ENCODE measurements at places on chromosomes 1 and 21.

GRCh38 chr1:170146720-170147263 is 1.0 kb downstream of the NTMT2 start:
- no peak for DNase-seq

- no peak for DNase-seq
These were observed 3.0 kb upstream of the MPL start for GRCh38 chr1:43334453-43335205.

DNA sequence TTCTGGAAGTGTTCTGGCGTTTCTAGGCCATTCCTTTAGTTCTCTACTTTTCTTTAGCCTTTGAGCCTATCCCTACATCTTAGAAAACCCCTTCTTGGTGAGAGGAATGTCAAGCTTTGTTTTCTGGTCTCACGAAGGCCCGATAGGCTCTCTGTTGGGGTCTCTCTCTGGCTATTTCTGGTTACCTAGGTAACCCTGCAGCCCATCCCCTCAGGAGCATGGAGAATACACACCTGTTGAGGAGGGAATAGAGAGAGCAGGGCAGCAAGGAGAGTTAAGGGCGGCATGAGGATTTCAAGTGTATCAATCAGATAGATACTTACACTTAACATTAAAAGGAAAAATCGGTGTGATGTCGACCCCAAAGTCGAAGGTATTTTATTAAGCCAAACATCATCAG is 45.7 kb downstream of the LRRC8D start:
- no peak for DNase-seq

DNA sequence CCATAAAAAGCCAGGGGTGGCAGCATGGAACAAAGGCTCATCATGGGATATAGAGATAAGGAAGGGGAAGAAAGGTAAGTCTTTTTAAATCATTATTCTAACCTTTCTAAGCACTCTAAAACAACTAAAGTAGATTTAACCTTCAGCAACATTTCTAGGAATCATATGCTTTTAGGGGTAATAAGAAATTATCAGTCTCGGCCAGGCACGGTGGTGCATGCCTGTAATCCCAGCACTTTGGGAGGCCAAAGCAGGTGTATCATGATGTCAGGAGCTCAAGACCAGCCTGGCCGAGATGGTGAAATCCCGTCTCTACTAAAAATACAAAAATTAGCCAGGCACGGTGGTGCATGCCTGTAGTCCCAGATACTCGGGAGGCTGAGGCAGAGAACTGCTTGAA is 20.3 kb upstream of the PHTF1 start:
- DNase-seq: no peak

DNA sequence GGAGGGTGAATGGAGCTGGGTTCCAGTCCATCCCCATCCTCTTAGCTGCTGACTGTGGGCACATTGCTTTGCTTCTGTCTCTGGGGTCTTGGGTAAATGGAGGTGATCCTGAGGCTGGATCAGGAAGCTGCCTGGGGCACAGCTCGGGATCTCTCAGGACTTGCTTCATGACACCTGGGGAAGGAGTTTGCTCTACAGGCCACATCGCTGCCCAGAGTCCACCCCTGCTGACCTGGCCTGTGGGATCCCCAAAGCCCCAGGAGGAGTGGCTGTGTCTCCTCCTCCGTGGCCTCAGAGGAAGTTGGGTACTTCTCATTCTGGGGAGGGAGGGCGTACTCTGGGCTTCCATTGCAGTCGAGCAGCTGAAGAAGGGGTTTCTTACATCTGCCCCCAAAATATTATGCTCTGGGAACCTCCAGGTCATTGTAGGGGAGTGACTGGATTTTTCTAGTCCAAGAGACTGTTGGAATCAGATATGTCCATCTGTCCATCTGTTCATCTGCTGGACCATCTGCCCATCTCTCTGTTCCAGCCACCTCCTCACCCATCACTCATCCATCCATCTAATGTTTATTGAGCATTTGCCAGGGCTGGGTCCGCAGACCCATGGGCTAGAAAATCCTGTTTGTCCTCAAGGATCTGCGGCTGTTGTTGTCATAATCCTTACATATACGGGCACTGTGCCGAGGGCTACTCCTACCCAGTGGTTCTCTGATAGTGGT is 45.9 kb downstream of the ARHGEF10L start:
- no peak for DNase-seq

GRCh38 chr1:244974106-244974505 is 109.8 kb upstream of the HNRNPU start:
- no peak for DNase-seq

GRCh38 chr1:93576746-93577145 is 104.9 kb downstream of the BCAR3 start:
- DNase-seq: no peak

DNA sequence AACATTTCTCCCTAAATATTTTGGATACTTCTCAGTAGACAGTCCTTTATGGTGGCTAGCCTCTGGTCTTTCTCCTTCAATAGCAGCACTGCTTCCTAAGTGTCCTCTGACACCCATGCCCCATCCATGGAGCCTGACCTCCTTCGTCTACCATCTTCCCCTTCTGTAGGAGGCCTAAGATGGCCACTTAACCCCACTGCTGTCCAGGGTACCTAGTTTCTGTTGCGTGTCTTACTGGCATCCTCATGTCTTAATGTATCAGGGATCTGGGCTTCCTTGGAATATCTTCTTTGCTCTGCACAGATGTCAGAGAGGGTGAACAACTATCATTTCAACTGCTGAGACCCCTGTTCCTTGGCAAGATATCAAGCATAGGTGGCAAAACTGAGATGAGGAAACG is 5.4 kb upstream of the KIRREL1 start:
- DNase-seq: no peak

DNA sequence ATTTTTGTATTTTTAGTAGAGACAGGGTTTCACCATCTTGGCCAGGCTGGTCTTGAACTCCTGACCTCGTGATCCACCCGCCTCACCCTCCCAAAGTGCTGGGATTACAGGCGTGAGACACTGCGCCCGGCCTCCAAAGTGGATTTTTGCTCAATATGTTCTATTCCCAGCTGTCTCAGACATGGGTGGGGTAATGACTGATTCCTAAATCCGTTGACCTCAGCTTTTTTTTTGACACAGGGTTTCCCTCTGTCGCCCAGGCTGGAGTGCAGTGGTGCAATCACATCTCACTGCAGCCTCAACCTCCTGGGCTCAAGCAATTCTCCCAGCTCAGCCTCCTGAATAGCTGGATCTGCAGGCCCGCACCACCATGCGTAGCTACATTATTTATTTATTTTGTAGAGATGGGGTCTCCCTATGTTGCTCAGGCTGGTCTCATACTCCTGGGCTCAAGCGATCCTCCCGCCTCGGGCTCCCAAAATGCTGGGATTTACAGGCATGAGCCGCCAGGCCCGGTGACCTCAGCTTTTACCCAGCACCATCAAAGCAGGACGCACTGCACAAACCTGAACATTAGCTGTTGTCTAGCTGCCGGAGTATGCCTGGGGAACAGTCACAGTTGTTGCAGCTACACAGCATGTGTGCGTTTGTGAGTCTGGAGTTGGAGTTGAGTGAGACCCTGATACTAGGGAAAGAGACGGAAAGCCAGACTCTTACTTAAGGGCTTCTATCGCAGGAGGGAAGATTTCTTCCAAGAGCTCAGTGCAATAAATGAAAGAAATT is 43.7 kb upstream of the PSEN2 start:
- no peak for DNase-seq

- DNase-seq: no peak
These were observed 6.6 kb downstream of the PEAR1 start for GRCh38 chr1:156899956-156900718.

GRCh38 chr1:48309564-48310082 is 87.1 kb downstream of the SLC5A9 start:
- DNase-seq: no peak

DNA sequence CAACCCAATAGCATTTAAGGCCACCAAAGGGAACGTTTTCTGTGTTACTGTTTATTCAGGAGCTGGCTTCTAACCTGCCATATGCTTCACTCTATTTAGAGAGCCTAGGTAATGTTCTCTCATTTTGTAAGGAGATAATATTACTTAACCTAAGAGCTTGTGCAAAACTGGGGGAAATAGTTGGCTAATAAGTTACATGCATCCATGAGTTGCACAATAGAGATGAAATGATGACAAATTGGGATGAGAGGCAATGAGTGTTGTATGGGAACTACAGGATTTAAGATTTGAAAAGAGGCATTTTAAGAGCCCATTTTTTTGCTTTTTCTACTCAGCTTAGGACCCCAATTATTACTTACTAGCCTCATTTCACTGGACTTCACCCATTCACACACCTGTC is 151.0 kb downstream of the ST6GALNAC3 start:
- no peak for DNase-seq

DNA sequence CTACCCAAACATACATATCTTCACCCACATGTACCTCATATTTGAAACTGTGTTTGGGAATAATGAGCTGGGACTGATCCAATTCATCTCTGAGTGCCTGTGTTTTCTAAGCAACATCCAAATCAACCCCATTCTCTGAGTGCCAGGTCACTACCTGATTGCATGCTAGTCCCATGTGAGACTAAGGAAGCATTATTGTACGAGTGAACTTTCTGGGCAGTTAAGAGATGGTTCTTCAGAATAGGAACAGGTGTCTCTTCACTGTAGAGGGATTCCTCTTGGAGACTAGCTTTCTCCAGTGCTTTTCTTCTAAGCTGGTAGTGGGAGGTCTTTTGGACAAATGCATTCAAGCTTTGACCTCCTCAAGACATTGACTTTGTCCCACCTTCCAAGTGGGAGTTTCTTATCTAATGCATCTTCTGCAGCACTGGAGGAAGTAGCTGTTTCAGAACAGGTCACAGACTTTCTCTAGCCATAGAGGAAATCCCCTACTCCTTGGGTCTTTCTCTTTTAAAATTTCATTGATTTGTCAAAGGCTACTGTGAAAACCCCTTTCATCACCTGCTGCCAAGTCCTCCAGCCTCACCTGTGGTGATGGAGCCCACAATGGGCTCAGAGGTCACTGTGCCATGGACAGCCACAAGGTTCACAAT is 172.0 kb upstream of the KIAA0040 start:
- DNase-seq: no peak

- DNase-seq: no peak
These were observed 3.6 kb downstream of the TFF1 start for GRCh38 chr21:42362700-42363099.

- DNase-seq: no peak
These were observed 41.0 kb upstream of the SYNC start for GRCh38 chr1:32743380-32744070.

DNA sequence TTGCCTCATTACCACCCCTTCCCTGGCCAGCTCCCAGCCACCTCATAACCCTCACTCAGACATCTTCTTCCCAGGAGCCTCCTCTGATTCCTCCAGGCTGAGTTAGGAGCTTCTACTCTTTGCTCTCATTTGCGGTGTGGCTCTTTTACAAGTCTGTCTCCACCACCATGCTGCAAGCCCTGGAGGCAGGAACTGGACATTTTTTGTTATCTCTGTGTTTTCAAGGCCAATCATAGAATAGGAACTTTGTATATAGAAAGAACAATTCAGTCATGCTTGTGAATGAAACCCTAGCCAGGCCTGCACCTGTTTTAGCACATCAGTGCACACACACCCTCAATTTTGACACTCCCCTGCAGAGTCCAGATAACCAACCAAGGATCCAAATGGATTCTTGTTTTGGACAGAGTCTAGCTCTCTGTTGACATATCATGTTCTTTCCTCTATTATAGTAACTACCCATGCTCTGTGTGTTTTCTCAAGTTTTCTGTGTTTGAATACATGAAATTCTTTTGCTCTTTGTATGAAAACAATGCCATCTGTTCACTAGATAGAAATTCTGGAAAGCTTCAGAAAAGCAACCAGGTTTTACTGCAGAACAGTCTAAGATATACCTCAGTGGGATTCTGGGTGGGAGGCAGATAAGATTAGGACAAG is 60.9 kb upstream of the ZNF648 start:
- no peak for DNase-seq

DNA sequence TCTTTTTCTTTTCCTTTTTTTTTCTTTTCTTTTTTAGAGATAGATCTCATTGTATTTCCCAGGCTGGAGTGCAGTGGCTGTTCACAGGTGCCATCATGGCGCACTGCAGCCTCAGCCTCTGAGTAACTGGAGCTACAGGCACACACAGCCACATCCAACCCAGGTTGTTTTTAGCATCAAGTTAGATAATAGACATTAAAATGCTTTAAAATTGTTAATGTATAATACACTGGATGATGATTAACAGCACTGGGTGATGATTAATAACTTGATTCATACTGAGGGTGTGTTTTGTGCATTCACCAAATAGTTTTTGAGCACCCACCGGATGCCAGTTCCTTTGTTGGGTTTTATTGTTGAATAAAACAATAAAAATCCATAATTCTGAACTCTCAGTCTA is 75.2 kb downstream of the BEND5 start:
- DNase-seq: no peak

GRCh38 chr1:206588492-206588891 is 23.8 kb downstream of the EIF2D start:
- no peak for DNase-seq

DNA sequence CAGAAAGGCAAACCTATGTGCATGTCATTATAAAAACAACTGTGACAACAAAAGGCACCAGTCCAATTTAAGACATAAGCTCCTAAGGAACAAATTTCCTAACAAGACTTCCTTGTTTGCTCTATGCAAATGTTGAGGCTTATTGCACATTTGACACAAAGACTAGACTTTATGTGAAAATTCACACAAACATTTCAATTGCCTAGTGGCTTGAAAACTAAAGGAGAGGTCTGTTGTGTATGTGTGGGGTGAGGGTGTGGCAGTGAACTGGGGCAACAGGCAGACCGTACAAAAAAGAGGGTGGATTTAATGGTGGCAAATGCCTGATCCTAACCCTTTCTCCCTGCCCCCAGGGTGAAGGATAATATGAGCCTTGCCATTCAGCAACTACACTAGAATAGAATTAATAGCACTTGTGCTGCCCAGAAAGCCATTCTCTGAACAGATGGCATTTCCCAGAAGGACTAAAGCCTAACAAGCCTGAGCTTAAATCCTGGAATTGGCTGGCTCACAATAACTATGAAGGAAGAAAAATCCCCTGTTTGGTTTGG is 73.9 kb downstream of the GLUL start:
- DNase-seq: no peak

DNA sequence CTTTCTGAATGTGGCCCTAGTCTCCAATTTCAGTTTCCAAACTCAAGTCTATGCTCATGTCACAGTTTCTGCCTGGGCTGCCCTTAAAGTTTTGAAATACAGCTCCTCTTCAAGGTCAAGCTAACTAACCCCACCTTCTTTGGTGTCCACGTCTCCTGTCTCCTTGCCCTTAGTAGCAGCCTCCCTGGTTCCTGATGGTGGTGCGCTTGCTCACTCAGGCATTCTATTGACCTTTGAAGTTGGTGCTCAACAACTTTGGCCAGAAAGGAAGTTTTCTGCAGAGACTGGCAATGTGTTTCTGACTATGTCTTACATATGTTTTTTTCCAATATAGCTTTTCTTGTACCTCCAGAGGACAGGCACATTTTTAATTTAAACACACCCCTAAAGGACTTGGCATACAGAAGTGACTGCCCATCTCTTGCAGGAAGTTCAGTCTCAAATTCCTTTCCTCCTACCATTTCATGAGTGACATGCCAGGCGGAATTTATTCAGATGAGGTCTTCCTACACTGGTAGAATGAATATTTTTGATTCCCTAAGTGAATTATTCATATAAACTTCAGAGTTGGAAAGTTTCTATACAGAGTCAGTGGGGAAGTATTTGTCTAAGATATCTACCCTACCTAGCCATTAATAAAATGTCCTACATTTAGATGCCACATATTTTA is 364.3 kb upstream of the USP24 start:
- DNase-seq: no peak

GRCh38 chr1:243477731-243478290 is 222.0 kb downstream of the SDCCAG8 start:
- DNase-seq: no peak

- no peak for DNase-seq
These were observed 31.5 kb downstream of the HLCS start for GRCh38 chr21:36934864-36935420.
